ENCODE measurements at places on chromosomes 4 and X.

- no peak for DNase-seq
Measured at GRCh38 chr4:108567831-108568230, 52.5 kb upstream of the RPL34 start.

GRCh38 chr4:37628977-37629609 is 57.1 kb downstream of the RELL1 start:
- peak; percentile 70 for DNase-seq

DNA sequence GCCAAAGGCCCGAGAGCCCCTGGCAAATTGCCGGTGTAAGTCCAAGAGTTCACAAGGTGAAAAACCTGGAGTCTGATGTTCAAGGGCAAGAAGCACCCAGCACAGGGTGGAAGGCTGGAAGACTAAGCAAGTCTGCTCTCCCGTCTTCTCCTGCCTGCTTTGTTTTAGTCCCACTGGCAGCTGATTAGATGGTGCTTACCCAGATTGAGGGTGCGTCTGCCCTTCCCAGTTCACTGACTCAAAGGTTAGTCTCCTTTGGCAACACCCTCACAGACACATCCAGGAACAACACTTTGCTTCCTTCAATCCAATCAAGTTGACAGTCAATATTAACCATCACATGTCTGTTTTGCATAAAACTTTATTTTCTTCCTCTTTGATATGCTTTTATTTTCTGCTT is 157.4 kb downstream of the HS3ST1 start:
- no peak for DNase-seq

DNA sequence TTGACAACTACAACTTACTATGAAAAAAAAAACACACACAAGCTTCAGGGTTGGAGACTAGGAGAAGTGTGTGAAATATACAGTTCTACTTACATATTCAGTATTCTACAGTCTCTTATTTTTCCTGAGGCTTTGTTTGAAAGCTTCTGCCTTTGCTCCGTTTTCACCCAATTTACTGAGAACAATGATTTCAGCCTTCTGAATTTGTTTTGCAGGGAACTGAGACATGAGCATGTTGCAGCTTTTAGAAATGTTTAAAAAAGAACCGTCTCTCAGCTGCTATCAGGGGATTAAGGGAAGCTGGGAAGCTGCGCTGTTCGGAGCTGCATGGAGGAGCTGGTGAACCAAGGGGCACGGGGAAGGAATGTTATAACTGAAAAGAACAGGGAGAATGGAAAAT is 85.7 kb downstream of the QDPR start:
- no peak for DNase-seq

- DNase-seq, result no peak
Measured at GRCh38 chr4:118915468-118915867, 26.8 kb downstream of the SYNPO2 start.

GRCh38 chrX:31212856-31213748 is 141.3 kb upstream of the FTHL17 start:
- no peak for DNase-seq

DNA sequence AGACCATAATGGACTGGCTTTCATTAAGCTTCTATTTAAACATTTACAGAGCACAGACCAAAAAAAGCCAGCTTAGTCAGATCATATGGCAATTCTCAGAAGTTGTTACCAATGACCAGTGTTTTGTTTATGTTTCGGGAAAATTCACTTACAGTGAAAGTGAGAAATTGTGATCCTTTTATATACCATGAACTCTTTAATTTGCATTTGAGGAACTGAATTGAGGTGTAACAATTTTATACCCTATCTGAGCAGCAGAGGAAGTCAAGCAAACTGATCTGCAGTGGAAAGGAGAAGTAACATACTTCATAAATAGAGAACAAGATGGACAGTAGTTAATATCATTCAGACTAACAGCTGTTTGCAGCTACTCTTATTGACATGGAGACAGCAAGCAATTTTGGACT is 97.1 kb downstream of the TMA16 start:
- DNase-seq, result peak; percentile 65

DNA sequence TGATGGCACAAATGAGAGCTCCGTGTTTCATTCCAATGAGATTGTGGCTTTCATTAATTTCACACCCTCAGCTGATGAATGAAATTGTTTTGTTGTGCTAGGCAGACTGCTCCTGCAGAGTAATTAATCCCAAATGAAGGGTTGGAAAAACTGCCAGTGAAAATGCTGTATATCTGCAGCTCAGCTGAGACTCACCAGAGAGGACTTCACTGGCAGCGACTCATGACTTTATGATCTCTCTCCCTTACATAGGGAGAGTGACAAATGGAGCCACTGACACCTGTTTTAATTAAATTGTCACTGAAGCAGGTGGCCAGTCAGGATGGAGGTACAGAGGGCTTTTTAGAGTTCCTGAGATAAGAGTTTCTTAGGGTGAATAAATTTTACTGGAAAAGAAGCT is 24.8 kb downstream of the GRXCR1 start:
- DNase-seq, result no peak

DNA sequence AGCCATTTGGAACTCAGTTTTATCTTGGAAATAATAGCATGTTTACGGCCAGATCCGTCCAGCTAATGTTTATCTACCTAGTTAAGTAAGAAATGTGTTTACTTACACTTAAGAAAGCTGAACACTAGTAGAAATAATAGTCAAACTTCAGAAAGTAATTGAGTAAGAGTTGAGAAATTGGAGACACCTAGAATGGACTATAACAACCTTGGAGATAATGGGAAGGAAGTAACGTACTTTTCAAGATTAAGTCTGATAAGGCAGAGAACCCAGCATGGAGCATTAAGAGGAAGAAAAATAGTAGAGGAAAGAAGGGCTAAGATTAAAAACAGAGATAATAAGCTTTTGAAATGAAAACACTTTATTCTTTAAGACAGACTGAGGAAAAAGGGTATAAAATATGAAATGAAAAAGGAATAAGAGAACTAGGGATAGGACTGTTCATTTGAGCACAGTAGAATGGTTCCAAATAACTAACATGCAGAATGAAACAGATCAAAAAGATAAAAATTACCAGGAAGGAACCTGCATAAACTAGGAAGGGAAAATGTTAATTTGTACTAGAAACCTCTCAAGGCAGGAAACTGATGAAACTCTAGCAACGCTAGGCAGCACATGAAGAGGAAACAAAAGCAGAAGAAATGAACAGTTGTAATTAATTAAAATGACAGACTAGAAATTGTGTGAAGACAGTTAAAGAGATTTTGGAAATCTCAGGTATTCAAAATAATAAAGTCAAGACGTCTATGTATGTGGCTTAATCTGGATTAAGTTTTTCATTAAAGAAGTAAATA is 71.7 kb downstream of the FBXW7 start:
- no peak for DNase-seq

DNA sequence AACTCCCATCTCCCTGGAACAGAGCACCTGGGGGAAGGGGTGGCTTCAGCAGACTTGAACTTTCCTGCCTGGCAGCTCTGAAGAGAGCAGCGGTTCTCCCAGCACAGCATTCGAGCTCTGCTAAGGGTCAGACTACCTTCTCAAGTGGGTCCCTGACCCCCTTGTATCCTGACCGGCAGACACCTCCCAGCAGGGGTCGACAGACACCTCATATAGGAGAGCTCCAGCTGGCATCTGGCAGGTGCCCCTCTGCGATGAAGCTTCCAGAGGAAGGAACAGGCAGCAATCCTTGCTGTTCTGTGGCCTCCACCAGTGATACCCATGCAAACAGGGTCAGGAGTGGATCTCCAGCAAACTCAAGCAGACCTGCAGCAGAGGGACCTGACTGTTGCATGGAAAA is 244.1 kb upstream of the RASGEF1B start:
- DNase-seq, result no peak

DNA sequence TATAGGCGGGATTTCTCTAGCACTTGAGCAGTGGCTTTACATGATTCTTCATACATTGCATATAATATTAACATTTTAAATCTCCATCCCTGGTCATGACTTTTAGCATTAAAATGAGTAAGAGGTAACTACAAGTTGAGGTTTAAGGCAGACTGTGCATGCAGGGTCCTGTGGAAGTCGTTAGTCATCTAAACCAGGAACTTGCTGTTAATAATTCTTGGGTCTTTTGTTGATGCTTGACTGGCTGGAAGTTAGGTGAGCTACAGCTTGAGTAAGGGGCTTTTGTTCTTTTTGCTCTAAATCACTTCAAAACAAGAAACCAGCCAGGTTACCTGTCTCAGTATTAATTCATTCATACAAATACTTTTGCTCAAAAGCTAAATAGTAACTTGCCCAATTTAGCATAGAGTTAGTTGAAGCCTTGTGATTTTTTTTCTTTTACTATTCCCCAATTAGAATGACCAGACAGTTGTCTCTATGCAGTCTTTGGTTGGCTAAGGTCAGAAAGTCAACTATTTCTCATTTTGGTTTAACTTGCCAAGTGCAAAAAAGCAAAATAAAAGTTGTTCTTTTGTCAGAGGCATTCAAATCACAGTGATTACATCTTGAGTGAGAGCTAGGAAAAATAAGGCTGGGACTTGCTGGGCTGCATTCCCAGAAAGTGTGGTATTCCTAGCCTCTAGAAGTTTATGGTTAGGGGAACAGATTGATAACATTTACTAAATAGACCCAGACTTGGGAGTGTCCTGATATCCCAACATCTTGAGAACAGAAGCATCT is 516.9 kb downstream of the PDHA2 start:
- DNase-seq, result no peak

- DNase-seq, result no peak
Measured at GRCh38 chrX:15674514-15674840, 9.9 kb upstream of the CLTRN start.

GRCh38 chr4:128277856-128278255 is 9.8 kb downstream of the PGRMC2 start:
- no peak for DNase-seq

DNA sequence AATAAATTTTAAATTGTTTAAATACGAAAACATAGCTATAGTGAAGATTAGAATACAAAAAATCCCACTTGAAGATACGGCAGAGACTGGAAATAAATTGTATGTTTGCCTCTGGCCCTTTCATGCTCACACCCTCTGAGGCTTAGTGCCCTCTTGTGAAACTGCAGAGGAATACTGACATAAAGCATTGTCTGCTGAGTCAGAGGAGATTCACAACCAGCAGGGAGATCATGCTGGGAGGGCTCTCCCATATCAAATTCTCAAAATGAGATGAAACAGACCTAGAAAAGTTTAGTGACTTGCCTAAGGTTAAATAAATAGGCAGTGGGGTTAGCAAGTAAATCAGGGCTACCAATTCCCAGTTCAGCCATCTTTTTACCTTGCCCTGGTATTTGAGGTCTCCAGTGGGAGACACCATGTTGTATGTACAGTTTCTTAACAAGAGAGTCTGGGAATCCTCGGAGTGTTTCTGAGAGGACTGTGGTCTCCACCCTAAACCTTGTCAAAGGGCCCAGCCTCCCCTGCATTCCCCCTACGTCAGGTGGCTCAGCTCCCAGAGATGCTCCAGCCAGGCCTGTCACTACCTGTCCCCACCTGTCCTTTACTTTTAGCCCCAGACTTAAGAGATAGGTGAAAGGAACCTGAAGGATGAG is 581.4 kb upstream of the DIPK2B start:
- DNase-seq, result peak; percentile 69

GRCh38 chrX:37409278-37409677 is 60.1 kb downstream of the PRRG1 start:
- DNase-seq, result no peak

- DNase-seq, result no peak
Measured at GRCh38 chrX:310621-311155, 7.9 kb downstream of the GTPBP6 start.
